ENCODE measurements at places on chromosomes 6 and 20.

DNA sequence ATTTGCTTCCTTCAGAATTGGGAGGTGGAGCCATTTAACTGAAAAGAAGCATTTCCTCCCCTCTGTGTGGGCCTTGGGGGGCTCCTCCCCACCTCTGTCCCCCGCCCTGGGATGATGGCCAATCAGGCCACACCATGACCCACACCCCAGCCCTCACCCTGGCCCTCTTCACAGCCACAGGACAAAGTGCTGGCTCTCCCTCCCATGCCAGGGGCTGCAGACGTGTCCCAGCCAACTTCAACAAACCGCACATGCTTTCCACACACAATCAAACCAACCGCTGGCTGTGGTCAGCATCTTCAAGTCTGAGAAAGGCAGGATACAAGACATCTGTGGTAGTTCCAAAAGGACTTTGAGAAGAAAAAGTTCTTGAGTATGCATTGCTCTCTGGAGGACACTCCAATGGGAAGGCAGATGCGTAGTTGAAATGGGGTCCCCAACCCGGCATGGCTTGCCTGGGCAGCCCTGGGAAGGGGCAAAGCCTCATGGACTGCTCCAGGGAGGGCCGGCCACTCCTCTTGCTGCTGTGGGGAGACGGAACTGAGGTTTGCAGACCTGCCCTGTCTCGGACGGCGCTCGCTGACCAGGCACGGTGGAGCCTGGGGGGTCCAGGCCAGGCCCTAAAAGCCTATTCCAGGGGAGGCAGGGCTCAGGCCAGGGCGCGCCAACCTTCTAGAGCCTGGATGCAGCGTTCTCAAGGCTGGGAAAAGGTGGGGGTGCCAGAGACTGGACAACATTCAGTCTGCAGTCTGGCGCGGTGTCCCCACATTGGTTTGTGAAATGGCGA lies 12.2 kb downstream of the TTLL2 start:
- H3K27me3 ChIP-seq = peaks cover 4% of the 10 kb centered on the region
- DNase-seq = no peak
- H3K4me3 ChIP-seq = no peak overlapping the region
- H3K36me3 ChIP-seq = peaks cover 2% of the 10 kb centered on the region

- H3K27ac ChIP-seq = no peak overlapping the region
- no peak overlapping the region for H3K4me3 ChIP-seq
- no peak for DNase-seq
- H3K36me3 ChIP-seq = peaks cover 17% of the 10 kb centered on the region
- no peaks in the 10 kb centered on the region for H3K27me3 ChIP-seq
These were observed 63.2 kb downstream of the PKIB start for GRCh38 chr6:122673343-122673961.

DNA sequence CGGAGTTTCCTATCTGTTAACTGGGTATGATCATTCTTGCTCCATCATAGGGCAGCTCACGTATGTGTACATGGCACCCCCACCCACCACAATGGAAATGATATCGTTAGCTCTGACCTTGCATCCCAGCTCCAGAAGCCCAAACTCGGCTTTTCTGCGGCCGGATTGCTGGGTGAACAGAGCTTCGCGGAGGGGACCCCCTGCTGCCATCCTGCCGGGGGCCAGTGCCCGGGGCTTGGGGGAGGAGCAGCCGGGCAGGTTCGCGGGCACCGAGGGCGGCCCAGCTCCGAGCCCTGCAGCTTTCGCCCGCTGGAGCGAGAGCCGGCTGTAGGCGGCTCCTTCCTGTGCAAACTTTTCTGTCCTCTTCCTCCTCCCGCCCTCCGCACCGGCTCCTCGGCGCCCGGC lies 24.9 kb upstream of the FUCA2 start:
- H3K27ac ChIP-seq = no peak overlapping the region
- peaks cover 30% of the 10 kb centered on the region for H3K4me1 ChIP-seq
- no peaks in the 10 kb centered on the region for H3K36me3 ChIP-seq
- DNase-seq = peak; percentile 53

- H3K4me3 ChIP-seq = peak within 1 kb of the TSS; percentile 94
- DNase-seq = peak; percentile 96
- H3K27ac ChIP-seq = peak within 1 kb of the TSS; percentile 95
- no peaks in the 10 kb centered on the region for H3K27me3 ChIP-seq
These were observed at the start of gene ZFAND3 for GRCh38 chr6:37819177-37819801. Gene ZFAND3, plus strand, starts transcription at chr6:37819727. Its CDS starts 219 bp downstream, at chr6:37819946.

DNA sequence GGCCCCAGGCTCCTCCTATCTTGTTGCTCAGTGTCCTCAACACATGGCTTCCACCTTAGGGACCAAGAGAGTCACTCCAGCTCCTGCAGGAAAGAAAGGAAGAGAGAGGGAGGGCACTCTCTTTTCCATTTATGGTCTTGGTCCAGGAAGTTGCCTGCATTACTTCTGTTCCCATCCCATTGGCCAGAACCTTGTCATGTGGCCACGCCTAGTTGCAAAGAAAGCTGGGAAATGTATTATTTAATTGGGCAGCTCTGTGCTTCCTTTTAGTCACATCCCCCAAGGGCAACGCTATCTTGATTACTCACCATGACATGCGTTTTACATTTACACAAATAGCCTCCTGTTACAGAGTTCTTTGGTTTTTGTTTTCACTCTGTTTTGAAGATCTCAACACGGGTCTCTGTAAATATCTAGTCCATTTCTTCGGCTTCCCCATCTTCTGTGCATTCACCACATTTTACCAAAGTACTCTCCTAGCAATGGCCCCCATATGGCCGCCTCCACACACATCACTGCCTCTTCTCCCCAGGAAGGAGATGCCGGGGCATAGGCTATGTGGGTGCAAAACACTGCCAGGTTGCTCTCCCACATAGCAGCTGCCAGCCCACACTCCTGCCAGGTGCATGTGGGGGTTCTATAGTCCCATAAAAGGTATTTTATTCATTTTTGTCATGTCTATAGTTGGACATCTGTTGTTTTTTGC lies 35.7 kb upstream of the ZMYND8 start:
- H3K4me3 ChIP-seq = no peak overlapping the region
- 0 out of 2 replicates have a peak, but pooled peaks cover 3% of the 10 kb centered on the region for H3K4me1 ChIP-seq
- DNase-seq = no peak
- H3K27me3 ChIP-seq = no peaks in the 10 kb centered on the region
- no peak overlapping the region for H3K27ac ChIP-seq

DNA sequence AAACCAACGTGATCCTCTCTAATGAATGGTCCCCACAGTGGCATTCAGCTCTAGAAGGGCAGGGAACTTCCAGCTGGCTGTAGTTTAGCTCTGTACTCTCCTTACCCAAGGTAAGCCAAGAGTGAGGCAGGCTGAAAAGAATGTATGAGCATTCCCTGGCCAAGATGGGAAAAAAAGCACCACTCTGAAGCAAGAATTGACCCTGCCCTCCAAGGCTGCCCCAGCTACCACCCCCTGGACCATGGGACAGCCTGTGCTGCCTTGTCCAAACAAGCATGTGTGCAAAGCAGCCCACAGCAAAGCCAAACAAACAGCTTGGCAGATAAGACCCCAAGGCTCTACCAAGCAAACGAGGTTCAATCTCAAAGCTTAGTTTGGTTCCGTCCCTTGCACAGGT lies 73.9 kb downstream of the GFOD1 start:
- H3K4me1 ChIP-seq = peaks cover 34% of the 10 kb centered on the region
- no peaks in the 10 kb centered on the region for H3K27me3 ChIP-seq

- H3K27me3 ChIP-seq = peaks cover 3% of the 10 kb centered on the region
- H3K36me3 ChIP-seq = 0 out of 2 replicates have a peak, but pooled peaks cover 4% of the 10 kb centered on the region
- DNase-seq = no peak
These were observed 21.2 kb upstream of the PCMTD2 start for GRCh38 chr20:64234291-64234791.

DNA sequence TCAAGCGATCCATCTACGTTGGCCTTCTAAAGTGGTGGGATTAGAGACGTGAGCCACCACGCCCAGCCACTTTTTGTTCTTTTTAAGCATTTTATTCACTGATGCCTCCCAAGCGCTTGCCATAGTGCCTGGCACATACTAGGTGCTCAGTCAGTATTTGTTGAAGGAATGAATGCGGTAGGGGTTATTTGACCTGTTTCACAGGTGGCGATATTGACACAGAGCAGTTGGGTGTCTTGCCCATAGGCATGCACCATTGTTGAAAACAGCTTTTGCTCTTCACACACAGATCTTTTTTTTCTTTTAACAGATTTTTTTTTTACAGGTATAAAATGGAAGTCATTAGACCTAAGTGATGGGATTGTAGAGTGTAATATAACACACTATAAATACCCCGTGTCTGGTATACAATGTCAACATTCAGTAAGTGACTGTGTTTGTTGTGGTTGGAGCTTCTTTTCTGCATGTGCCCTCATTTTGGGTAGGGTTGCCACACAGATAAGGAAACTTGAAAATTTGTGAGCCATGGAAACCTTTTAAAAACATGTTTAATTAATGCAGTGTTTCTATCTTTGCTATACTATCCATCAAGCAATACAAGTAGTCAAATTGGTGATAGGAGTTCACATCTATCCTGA lies 24.8 kb downstream of the RREB1 start:
- H3K4me3 ChIP-seq = no peak overlapping the region
- no peaks in the 10 kb centered on the region for H3K36me3 ChIP-seq
- DNase-seq = no peak

DNA sequence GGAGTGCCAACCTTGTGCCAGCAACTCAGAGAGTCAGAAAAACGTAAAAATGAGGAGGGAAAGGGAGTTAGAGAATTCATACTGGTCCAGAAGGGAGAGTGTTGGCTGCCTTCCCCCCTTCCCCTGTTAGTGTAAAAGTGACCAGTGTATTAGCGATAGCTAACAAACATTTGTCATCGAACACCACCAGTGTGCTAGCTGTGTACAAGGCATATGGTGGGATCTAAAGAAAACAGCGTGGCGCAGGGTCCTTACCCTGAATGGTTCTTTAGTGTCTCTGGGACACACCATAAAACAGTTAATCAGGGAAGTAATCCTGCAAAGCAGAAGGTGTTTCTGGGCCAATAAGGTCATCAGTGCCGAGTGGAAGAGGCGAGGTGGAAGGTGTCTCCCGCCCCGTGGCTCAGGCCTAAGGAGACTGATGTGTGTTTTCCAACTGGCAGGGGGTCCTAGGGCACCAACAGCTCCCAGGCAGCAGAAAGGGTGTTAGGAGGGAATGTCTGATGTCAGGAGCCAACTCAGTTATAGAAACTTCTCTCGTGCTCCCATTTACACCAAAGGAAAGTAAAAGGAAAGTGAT lies 91.9 kb downstream of the TCP11 start:
- H3K4me1 ChIP-seq = no peaks in the 10 kb centered on the region
- H3K36me3 ChIP-seq = peaks cover 4% of the 10 kb centered on the region
- no peak overlapping the region for H3K27ac ChIP-seq
- DNase-seq = no peak
- H3K27me3 ChIP-seq = no peaks in the 10 kb centered on the region
- no peak overlapping the region for H3K4me3 ChIP-seq

- no peaks in the 10 kb centered on the region for H3K27me3 ChIP-seq
- DNase-seq = no peak
- H3K36me3 ChIP-seq = no peaks in the 10 kb centered on the region
- no peak overlapping the region for H3K4me3 ChIP-seq
- H3K27ac ChIP-seq = no peak overlapping the region
These were observed 254.3 kb downstream of the LMBRD1 start for GRCh38 chr6:69542494-69542893.

DNA sequence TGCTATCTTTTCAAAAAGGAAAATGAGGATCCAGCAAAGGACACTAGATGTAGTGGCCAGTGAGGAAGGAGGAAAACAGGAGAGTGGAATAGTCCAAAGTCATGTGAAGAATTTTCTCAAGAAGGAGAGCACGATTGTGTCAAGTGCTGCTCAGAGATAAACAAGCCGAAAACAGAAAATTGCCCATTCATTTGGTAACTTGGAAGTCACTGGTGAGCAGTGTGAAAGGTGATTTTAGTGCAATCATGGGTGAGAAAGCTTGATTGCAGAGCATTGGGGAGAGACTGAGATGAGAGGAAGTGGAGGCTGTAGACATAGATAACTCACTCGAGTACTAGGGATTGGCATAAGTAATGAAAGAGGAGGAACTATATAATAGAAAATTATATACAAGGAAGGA lies 26.0 kb upstream of the PRDM1 start:
- peaks cover 14% of the 10 kb centered on the region for H3K4me1 ChIP-seq
- H3K36me3 ChIP-seq = no peaks in the 10 kb centered on the region
- H3K27me3 ChIP-seq = no peaks in the 10 kb centered on the region
- DNase-seq = no peak

DNA sequence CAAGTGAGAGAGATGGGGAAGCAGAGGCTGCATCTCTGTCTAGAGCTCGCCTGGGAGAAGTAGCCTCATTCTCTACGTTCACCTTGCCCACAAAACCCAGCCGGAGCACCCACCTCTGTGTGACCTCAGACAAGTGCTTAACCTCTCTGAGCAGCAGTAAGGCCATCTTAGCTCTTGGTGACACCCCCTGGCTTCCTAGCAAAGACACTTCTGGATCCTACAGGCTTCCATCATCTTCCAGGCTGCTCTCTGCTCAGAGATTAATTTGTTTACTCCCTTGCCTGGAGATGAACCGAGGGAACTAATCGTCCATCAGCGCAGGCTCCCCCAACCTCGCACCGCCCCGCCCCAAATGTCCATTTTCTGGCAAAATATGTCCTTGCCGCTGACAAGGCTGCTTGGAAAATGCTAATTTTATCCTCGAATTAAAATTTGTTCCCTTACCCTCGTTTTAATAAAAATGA lies 24.0 kb upstream of the CTNNBL1 start:
- DNase-seq = no peak
- H3K27me3 ChIP-seq = no peaks in the 10 kb centered on the region
- peaks cover 17% of the 10 kb centered on the region for H3K4me1 ChIP-seq
- H3K36me3 ChIP-seq = peaks cover 3% of the 10 kb centered on the region
- H3K27ac ChIP-seq = no peak overlapping the region

- H3K27me3 ChIP-seq = no peaks in the 10 kb centered on the region
- H3K27ac ChIP-seq = peak overlapping the region; percentile 15
- peaks cover 15% of the 10 kb centered on the region for H3K4me1 ChIP-seq
- H3K4me3 ChIP-seq = no peak overlapping the region
These were observed 117.5 kb downstream of the FLRT3 start for GRCh38 chr20:14219801-14220461.

DNA sequence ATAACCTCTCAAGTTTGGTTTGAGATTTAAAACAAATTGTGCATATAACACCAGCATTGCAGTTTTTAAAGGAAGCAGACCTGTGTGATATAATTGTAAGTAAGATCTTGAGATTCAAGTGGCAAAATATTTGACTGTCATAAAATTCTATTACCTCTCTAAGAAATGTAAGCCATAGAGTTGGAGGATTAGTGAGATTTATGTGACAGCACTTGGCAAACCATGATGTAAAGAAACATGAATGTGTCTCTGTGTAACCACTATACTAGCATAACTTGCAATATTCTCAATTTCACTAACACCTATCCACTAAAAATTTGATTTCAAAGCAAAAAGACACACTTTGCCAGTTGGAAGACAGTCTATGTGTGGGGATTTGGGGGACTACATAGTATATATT lies 190.2 kb upstream of the SSTR4 start:
- H3K27me3 ChIP-seq = no peaks in the 10 kb centered on the region
- no peaks in the 10 kb centered on the region for H3K36me3 ChIP-seq
- H3K4me3 ChIP-seq = no peak overlapping the region
- no peak overlapping the region for H3K27ac ChIP-seq
